Stimulated activated CD4-positive, alpha-beta T cell treated with anti-CD3 and anti-CD28 coated beads, Interleukin-4, amount 100 ng/mL, for 1 hour (primary cell): ENCODE measurements at places on chromosomes 1 and 21.

GRCh38 chr21:41431788-41432548, 5.9 kb downstream of the MX1 start:
- no peak for DNase-seq

- no peak for DNase-seq
Measured at GRCh38 chr1:44389437-44389836, 15.6 kb upstream of the RNF220 start.

GRCh38 chr21:42163511-42163863, 55.5 kb upstream of the ABCG1 start:
- no peak for DNase-seq

DNA sequence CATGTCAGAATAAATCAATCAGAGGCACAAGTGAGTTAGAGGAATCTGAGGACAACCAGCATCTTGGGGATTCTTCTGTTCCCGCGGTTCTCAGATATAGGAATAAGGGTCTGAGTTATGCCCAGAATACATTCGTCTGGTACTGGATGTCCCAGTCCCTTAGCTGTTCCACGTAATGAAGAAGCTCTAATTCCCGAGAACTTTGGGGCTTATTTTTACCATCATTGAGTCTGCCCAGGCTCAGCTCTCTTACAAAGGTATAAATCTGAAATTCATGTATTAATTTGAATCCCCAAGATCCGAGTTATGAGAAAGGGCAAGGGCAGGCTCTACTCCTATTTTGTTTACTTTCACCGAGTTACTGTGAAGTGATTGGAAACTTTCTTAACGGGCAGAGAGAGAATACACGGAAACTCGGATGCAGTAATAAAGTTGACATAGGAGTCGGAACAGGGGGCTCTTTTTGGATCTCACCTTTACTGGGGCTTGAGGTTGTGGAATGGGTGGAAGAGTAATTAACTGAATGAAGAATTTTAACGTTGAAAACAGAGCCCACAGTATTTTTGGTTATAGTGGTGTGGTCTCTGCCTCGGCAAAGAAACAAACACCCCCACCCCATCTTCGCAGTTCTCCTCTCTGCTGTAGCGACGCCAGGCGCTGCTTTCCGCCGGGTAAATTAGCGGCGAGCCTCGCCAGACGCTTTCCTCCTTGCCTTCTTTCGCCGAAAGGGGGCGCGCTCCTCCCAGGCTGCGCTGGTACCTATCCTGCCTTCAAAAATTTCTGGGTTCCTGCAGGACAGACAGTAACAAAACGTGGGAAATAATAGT, 7.1 kb downstream of the PRRX1 start:
- peak; percentile 27 for DNase-seq

DNA sequence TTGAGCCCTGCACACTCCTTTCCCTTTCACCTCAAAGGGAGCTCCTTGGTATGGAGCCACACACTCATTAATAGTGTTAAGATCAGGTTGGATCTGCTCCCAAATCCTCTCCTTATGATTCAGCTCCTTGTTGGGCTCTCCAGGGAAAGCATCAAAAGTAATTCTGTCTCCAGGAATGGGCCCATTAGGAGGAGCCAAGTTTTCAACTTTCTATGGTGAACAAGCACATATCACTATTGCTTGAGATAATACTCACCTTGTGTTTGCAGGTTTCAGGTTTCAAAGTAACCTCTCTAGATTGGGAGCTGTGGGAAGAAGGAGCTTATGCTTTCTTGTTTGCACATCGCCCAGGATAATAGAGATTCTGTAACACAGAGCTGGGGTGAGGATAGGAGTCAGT, 164.8 kb downstream of the TNFSF18 start:
- no peak for DNase-seq

GRCh38 chr21:35738347-35738961, 321.9 kb downstream of the SETD4 start:
- no peak for DNase-seq

GRCh38 chr1:165387505-165387904, 31.0 kb upstream of the LMX1A start:
- DNase-seq = no peak

DNA sequence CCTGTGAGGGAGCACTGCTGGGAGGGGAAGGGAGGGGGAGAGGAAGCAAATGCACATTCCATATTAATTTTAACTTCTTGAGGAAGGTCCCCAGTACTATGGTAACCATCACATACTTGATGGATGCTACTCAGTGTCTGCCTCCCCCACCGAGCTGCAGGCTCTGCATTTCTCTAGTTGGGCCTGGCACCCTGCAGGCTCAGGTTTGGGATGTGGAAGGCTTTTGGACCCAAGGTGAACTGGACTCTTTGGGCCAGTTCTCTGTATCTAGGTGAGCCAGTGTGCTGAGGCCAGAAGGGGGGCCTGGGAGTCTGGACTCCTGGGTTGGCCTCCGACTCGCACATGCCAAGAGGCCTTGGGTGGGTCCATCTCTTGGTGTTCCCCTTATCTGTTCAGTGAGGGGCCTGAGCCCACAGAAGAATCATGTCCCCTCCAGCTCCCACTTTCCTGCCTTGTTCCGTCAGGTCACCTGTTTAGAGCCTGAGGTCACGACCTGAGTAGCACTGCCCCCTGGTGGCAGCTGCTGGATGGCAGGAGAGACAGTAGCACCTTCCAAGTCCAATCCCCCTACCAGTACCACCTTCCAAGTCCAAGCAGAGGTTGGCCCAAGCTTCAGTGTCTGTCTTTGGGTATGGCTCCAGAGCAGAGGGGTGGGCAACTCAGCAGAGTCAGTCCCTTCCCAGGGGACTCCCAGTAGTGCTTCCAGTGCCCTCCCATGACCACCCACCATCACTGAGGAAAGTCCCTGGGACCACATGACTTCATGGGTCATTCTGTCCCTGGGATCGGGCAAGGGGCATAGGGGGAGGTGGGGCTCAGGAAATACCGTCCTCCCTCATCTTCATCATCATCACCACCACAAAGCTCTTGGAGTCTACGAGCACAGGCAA, 241.8 kb downstream of the TRABD2B start:
- peak; percentile 54 for DNase-seq

DNA sequence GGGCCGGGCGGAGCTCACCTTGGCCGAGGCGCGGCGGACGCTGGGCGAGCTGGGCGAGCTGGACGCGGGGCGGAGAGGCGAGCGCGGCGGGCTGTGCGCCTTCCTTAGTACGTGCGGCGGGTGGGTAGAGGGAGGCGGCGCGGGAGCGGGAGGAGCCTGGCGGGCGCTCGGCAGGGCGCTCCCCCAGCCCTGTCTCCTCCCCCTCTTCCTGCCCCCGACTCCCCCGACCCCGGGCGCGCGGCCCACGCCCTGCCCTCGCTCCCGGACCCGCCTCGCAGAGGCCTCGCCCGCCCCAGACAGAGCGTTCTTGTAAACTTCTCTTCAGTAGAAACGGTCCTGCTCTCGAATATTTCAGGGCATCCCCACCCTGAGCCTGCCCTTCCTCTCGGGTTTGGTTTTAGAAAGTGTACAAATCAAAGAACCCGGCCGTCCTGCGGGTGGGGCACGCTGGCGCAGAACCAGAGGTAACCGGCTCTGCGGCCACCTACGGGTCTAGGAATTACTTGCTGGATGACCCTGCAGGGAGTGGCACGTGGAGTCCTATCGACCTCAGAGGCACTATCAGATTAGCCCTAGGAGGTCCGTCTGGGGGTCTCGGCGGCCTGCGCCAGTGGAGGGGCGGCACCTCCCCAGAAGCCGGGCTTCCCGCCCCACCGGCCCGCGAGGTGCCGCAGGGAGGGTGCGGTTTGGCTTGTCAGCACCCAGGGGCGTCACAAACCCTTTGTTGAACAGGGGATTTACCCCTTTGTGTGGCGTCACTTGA, at the start of gene S100A10:
TSS of gene S100A10 (minus strand) at position 126 of the 763 bp plus-strand sequence. CDS start 7,629 bp downstream, outside the sequence.
- DNase-seq = peak; percentile 69

- no peak for DNase-seq
Measured at GRCh38 chr21:36396325-36396724, 11.1 kb downstream of the CHAF1B start.

DNA sequence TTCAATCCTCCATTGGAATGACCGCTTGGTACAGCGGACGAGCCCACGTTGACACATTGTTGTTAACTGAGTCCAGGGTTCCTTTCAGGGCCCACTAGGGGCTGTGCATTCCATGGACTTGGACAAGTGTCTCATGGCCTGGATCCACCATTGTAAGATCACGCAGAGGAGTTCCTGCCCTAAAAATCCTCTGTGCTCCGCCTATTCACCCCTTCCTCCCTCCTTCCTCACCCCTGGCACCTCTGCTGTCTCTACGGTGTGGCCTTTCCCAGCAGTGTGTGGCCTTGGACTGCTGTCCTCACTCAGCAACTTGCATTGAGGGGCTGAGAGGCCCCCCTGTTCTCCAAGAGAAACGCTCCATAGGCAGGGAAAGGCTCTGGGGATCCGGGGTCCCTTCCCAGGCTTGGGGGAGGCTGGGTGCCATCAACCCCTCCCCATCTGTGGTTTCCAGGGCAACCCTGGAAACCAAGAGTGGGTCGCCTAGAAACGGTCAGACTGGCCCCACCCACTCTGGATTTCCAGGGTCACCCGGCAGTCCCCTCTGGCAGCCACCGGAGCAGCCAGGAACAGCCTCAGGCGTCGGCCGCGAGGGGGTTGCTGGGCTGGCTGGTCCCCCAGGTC, 50.9 kb downstream of the MEGF6 start:
- DNase-seq = no peak

- no peak for DNase-seq
Measured at GRCh38 chr21:44332383-44332782, 6.8 kb downstream of the CFAP410 start.

DNA sequence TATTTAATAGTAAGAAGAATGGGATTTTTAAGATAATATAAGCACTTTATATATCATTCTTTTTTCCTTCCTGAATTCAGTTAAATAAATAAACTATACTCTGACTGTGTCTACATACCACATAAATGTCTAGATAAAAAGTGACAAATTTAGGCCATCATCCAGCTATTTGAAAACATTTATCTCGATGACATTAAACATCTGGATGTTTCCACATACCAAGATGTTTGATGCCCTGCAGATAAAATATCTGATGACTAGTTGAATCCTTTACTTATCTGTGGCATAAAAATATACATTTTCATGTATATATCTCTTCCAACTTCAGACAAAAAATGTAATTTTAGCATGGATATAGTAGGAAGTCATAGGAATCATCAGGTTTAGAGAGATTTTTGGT, 348.3 kb downstream of the DPYD start:
- no peak for DNase-seq

- DNase-seq = no peak
Measured at GRCh38 chr1:94863919-94864318, 43.8 kb downstream of the SLC44A3 start.

DNA sequence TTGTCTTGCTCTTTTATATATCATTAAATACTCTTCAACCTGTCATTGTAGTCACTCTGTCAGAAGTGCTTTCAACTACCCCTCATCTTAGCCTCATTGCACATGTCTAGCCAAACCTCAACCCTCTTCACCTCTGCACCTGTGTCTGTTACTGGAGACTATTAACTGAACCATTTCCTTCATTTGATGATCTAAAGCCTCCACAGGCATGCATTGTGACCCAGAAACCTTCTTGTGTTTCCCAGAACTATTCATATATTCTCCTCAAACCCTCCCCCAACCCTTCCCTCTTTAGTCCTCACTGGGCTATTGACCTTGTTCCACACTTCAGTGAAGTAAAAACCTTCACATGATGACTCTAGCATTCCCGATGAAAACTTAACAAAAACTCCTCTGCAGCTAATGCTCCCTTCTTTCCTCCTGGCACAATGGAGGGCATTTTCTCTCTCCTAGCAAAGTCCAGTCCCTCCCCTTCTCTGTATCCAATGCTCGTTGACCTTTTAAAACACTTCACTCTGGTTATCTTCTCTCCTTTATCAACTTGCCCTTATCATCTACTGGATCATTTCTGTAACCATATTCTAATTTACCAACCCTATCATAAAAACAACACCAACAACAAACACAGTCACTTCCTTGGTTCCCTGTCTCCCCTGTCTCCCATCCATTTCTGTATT, 86.1 kb downstream of the BACH1 start:
- DNase-seq = no peak

- no peak for DNase-seq
Measured at GRCh38 chr21:28235169-28235895, 757.3 kb downstream of the LTN1 start.

DNA sequence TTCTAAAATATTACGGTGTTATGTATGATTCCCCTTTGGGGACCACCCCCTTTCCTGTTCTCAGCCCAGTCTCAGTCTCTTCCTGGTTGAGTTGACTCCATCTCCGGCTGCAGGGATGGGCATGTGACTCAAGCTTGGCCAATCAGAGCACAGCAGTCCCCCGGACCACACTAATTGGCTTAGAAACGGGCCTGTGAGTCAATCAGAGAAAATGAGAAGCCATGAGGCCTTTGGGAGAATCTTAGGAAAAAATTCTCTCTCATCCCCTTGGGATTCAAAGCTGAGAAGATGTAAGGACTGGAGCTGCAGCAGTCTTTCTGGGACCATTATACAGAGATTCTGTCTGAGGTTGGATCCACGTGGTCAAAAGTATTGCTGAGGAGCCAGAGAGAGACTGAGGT, 10.7 kb upstream of the FHAD1 start:
- DNase-seq = no peak

- DNase-seq = no peak
Measured at GRCh38 chr1:40081871-40082270, 15.2 kb downstream of the PPT1 start.

GRCh38 chr1:82920418-82921248, 1078.3 kb downstream of the TTLL7 start:
- no peak for DNase-seq

GRCh38 chr21:34018185-34018584, 55.2 kb upstream of the MRPS6 start:
- no peak for DNase-seq
